ENCODE measurements at places on chromosomes 5 and 9.

DNA sequence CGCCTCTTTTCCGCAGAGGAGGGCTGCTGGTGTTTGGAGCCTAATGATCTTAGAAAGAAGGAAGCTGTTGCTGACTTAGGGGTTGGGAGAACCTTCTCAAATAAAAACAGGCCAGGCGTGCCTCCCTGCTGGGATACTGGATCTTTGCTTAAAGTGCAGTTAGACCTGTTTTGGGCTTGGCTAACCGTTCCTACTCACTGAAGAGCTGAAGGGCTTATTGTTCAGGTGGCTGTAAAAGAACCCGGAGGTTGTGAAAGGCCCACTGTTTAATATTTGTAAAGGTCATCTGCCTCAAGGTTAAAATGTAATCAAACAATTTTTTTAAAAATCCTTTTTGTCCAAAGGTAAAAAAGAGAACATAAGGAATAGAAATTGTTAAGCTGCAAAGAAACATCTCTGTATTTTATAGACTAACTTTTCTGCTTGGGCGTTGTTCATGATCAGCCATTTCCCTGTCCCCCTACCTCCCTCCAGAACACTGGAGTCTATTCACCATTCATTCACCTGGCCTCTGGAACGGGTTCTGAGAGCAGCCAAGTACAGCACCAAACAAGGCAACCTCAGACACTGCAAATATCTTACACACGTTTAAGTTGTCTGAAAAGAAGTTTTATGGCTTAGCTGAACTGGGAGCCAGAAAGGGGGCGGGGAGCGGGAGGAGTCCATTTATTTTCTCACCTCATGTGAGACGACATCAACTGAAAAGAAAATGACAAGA lies 18.6 kb upstream of the MTMR12 start:
- DNase-seq = no peak

DNA sequence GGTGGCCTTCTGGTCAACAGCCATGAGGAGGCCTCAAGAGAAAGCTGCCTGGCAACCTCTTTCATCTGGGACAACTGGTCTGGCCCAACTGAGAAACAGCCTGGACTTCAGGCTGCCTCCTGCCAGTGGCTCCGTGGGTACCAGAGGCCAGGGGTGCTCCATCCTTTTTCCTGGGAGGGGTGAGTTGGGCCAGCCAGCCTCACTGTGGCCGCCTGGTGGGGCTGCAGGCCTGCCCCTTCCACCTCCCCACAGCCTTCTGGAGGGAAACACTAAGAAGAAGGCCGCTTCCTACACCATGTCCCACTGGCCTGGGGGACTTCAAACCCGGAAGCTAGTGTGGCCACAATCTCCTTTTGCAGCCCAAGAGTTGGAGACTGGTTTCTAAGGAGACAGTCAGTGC lies 13.8 kb upstream of the NKD2 start:
- no peak for DNase-seq

- DNase-seq = peak; percentile 33
Measured at GRCh38 chr5:158737536-158738027, 362.1 kb downstream of the EBF1 start.

DNA sequence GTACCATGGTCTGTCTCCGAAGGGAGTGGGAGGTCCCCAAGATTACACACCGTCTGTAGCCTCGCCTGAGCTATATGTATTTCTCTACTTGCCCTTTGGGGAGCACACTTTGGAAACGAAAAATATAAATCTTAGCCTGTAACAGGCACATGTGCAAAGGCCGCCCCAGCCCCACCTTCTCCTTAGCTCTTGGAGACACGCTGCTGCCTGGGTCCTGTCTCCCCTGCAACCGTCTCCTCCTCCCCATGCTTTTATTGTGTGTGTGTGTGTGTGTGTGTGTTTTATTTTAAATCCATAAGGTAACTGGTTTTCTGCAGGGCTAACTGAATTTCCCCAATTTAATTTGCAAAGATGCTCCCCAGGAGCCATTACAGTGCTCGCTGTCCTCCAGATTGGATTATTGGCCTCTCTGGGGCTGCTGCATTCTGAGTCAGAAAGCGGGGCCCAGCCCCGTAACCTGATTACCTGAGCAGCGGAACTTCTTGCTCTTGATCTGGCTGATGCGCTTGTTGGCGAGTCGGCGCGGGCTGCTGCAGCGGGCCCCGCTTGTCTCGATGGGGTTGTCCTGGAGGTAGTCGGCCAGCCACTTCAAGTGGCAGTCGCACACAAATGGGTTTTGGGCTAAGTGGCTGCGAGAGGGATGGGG lies 193.3 kb upstream of the PANK3 start:
- no peak for DNase-seq

DNA sequence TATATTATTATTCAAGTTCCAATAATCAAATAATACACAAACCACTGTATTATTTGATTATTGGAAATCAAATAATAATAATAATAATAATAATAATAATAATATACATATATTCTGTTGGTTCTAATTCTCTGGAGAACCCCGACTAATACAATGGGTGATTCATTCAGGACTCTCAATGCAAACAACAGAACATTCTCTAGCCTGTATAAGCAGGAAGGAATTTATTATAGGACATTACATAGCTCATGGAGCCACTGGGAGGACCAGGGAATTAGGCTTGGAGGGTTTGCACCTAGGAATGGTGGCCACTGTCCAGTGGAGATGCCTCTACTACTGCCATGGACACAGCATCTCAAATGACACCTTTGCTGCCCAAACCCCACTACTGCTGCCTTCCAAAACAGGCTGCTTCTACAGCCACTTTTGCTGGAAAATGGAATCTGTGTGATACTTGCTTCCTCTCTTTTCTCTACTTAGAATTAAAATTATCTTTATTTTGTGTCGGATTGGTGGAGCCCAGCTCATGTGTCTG lies 25.9 kb downstream of the PTGS1 start:
- no peak for DNase-seq

GRCh38 chr9:10268531-10269485 lies 344.0 kb downstream of the PTPRD start:
- DNase-seq = peak; percentile 35

- no peak for DNase-seq
Measured at GRCh38 chr5:143648696-143649095, 163.3 kb upstream of the HMHB1 start.

GRCh38 chr5:445591-445990 lies 2.6 kb downstream of the EXOC3 start:
- DNase-seq = no peak

GRCh38 chr9:15018096-15018637 lies 107.9 kb upstream of the FREM1 start:
- DNase-seq = no peak

- no peak for DNase-seq
Measured at GRCh38 chr5:168985454-168985853, 315.5 kb downstream of the SLIT3 start.

- no peak for DNase-seq
Measured at GRCh38 chr9:127389381-127390247, 7.4 kb upstream of the SLC2A8 start.

DNA sequence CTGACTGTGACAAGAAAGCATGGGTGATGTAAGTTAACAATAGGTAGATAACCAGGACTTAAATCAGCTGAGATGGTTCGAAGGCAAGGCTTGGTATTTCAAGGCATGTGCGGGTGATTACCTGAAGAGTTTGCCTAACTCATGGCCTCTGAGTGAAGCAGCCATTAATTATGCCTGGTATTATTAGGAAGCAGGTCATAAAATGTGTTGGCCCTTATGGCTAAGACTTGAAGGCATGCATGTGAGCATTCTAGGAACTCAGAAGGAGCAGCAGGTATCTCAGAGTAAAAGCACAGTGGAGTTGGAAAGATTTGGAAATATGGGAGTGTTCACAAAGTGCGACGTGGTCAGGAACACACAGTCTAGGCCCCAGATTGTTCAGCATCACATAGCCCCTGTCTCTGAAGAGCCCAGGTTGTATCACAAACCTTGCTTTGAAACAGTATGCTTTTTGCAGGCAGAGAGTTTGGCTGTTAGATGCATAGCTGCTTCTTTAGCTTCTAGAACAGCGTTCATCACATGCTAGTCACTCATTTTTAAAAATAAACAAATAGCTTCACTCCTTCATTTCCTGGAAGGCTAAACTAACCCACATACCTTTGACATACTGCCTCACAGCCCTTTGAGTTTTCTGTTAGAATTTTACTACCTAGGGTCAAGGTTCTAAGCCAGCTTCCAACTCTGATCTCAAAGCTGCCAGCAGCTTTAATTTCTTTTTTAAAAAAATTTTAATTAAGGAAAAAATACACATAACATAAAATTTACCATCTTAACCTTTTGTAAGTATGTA lies 2.1 kb downstream of the HEXB start:
- DNase-seq = no peak

- DNase-seq = no peak
Measured at GRCh38 chr5:176529741-176530141, 7.5 kb downstream of the RNF44 start.

DNA sequence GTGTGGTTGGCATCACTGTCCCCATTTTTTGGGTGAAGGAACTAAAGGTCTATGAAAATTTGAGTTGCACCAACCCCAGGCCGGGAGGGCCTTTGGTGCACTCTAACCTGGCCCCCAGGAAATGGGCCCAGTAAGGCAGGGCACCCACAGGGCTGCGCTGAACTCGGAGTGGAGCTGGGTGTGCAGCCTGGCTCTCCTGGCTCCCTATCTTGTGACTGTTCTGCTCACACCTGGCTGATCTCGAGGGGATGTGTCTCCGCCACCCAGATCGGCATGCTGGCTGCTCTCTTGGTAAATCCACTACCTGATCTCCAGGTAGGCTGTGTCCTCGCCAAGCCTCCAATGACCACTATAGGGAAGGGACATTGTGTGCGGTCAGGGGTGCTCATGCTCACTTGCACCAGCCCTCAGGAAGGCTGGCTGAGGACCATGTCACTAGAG lies 259.8 kb downstream of the NSG2 start:
- no peak for DNase-seq

DNA sequence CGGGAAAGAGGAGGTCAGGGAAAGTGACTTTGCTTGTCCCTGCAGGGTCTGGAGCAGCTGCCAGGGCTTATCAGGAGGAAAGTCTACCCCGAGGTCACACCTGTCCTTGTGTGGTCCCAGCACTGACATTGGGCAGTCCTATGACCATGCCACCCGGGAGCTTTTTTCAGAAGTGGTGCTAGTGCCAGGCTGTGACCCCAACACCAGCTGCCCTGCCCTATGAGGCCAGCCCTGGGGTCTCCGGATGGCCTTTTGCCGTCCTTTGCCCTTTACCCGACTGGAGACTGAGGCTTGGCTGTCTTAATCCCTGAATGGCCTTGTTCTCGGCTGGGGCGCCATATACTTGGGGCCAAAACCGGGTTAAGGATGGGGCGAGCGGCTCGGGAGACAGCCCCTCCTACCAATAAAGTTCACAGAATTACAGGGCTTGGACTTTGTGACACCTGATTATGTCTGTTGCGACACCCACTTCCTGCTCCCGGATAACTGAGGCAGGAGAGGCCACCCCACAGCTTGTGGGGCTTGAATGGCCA lies 22.2 kb upstream of the SLC9A3 start:
- DNase-seq = no peak

DNA sequence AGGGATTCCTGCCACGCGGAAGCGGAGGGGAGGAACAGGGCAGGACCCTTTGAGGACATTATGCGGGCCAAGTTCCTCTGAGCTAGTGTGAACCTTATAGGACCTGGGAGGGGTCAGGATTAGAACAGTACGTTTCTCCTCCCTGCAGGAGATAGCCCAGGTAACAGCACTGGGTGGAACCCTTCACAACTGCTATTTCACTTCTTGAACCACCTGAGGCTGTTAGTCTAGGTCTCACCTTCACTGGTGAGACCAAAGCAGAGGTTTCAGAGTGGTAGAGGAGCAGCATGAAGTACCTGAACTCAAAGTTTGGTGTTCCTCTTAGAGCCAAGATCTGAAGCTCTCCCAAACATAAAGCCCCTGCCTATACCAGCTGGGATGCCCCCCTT lies 832 bp downstream of the EIF4EBP3 start:
- DNase-seq = no peak

DNA sequence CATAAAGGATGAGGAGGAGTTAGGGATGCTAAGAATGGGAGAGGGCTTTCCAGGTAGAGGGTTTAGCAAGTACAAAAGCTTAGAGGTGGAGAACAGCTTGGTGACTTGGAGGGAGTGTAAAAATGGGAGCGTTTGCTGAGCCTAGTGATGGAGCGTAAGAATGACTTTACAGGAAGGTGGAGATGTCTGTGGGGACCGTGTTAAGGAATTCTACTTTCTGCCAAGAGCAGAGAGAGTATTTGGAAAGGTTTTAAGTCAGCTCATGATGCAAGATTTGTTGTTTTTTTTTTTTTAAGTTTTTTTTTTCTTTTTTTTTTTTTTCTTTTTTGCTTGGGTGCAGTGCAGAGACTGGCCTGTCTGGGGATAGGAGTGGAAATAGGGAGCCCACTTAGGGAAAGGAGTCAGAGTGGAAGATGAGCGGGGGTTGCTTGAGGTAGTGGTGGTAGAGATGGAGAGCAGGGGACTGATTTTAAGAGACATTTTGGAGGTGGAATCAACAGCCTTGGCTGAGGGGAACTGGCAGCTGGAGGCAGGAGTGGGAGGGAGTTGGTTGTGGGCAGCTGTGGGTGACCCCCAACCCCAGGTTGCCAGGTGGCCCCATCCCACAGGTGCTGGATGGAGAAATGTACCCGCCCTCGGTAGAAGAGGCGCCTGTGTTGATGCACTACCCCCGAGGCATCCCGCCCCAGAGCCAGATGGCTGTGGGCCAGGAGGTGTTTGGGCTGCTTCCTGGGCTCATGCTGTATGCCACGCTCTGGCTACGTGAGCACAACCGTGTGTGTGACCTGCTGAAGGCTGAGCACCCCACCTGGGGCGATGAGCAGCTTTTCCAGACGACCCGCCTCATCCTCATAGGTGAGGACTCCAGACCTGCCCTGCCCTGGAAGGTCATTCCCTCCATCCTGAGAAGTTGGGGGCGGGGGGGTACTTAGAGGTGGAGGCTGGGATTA lies 12.4 kb downstream of the PTGS1 start:
- DNase-seq = no peak

GRCh38 chr9:84748112-84748511 lies 78.6 kb downstream of the NTRK2 start:
- no peak for DNase-seq

- DNase-seq = no peak
Measured at GRCh38 chr9:134004131-134004873, 12.2 kb upstream of the VAV2 start.

DNA sequence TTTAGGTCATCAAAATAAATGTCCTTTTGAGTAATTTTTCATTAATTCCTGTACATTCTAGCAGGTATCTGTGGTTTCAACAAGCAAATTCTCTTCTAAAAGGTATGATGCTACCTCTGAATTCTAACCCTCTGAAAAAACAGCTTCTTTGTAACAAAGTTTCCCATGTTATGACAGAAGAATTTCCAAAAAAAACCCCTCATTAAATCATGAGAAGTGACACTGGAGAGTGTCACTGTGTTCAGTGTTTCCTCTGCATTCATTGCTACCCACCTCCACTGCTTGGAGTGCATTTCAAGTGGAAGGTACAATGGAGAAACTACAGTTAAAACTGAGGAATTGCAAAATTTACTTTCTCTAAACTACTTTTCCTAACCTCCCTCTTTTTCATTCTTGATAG lies 10.1 kb downstream of the CDKN2A start:
- DNase-seq = no peak

DNA sequence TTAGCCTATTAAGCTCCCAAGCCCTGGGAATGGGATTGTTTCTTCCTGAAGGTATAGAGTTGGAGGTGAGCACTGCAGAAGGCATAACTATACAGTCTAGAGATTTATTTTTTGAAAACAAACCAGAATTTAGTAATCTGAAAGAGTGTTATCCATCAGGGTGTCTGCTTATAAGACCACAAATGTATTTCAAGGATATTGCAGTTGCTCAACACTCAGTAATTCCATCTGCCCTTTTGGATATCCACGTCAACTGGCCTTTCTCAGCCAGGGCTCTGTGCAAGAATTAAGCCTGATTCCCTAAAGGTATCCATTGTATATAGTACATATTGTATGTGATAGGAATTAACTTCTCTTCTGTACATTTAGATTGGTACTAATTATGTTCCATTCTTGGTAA lies 15.0 kb upstream of the IL31RA start:
- DNase-seq = no peak

Data from NT2/D1 (cell line).